ENCODE measurements at places on chromosomes 4 and X.

GRCh38 chr4:127776620-127777019, 5.5 kb upstream of the HSPA4L start:
- DNase-seq: no peak

GRCh38 chr4:121822796-121823504, 733 bp downstream of the CCNA2 start:
- DNase-seq: peak; percentile 49

DNA sequence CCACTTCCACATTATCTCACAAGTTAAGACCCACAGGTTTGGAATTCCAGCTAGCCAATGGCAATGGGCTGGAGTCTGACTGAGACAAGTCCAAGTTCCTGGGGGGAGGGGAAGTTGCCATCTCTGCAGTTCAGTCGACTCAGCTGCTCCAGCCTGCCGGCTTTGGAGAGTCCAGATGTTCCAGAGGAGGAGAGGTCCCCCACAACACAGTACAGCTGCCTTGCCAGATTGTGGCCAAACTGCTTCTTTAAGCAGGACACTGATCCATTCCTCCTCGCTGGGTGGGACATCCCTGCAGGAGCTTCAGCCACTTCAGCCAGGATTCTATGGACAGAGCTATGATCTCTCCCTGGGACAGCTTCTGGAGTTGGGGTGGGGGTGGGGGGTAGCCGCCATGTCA, 199.2 kb downstream of the EDA start:
- no peak for DNase-seq

DNA sequence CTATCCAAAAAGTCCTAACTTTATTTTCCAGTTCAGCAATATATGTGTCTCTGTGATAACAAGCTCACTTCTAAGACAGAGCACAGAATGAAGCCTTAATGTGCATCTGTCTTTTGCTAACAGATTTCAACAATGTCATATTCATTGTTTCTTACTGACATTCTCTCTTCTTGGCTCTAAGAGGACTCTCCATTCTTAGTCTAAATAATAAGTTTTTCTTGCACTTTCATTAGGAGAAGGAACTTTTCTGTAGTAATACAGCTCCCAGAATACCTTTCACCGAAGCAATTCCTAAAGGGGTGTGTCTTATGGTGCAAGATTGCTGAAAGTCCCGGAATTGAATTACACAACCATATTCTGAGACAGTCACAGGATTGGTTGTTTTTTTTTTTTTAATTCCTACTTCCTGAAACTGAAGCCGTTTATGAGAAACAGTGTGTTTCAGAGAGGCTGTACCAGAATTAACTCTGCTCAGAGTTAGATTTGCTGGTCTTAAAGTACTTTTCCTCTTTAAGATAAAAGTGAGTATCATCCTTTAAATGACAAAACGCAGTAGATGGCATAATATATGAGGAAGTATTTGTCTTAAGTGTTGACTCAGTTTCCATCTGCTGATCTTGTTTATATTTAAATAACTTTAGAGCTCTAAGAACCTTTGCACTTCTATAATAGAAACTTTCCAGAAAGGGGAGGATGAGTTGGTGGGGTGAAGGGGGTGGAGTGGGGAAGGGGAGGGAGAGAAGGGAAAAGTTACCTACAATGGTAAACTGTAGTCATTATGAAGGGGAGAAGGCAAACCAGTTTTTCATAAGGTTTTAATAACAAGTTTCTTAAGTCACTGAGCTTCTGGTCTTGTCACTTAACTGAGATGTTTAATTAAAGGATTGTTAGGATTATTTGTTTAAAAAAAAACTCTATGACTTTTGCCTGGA, at the start of gene ALPK1:
ALPK1 (plus strand) TSS at position 421 of the 932 bp plus-strand sequence.
- DNase-seq: peak; percentile 93

- DNase-seq: peak; percentile 11
Measured at GRCh38 chr4:23932901-23933308, 43.1 kb upstream of the PPARGC1A start.

- no peak for DNase-seq
Measured at GRCh38 chr4:118361192-118361591, 8.4 kb upstream of the PRSS12 start.

GRCh38 chrX:147550217-147550616, 361.5 kb upstream of the FMR1 start:
- no peak for DNase-seq

- no peak for DNase-seq
Measured at GRCh38 chrX:134679644-134680043, 21.4 kb upstream of the PLAC1 start.

- no peak for DNase-seq
Measured at GRCh38 chr4:96639932-96640331, 800.0 kb downstream of the PDHA2 start.

- DNase-seq: no peak
Measured at GRCh38 chr4:169644802-169645201, 24.4 kb downstream of the CLCN3 start.

DNA sequence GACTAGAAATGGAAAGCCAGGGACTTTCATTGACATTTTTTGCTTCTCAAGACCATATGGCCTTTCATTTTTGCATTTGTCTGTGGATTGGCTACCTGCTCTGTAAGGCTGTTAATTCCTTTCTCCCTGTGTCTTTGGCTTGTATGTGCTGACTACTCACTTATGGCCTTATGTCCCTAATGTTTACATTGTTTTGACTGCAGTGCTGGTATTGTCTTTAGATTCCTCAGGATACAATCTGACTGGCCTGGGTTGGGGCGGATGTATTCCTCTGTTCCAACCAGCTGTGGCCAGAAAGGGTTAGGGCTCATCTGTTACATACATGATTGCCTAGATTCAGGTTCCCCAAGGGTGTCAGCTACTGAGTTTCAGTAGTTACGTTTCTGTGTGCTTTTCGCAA, 108.1 kb downstream of the RAPGEF2 start:
- no peak for DNase-seq

DNA sequence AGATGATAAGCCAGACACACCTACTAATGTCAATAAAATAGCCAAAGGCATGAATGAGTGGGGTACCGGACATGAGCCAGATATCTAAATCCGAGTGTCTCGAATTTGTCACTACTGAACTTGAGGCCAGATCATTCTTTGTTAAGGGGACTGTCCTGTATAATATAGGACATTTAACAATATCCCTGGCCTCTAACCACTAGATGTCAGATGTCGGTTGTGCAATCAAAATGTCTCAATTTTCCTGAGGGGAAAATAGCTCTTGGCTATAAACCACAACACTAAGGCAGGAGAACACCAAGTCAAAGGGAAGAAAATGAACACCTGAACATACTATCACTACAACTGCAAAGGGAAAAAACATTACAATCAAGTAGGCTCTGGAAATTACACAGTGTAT, 154.5 kb downstream of the GPM6A start:
- no peak for DNase-seq

DNA sequence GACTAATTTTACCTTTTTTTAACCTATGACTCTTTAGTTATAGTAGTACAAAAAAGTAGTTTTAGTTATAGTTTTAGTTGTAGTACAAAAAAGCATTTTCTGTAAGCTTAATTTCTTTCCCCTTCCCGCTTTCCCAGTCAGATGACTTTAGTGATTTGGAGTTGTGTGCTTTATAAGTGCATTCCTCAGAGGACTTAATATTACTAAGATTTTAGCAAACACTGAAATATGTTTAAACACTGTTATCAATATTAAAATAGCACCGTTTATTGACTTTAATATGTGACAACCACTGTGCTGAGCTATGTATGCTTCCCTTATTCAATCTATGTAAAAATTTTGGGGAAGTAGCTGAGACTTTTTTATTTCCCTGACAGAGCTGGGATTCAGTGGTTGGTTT, 22.8 kb downstream of the GUF1 start:
- no peak for DNase-seq

Data from fibroblast of skin of scalp (primary cell).